ENCODE measurements at places on chromosomes 16 and 17. TPM values are rescaled to one million over a fixed set of nuclear protein-coding genes. Genes with fewer than 3 reads are reported as not detected.

NOXO1 gene
- not detected for total RNA-seq

ITGAL gene
- not detected for total RNA-seq

DDX19B gene
- 36.3 TPM for total RNA-seq

BLTP2 gene
- total RNA-seq, result 156 TPM

LPCAT2 gene
- 19.6 TPM for total RNA-seq

COX6A2 gene
- total RNA-seq, result not detected

SLC12A3 gene
- not detected for total RNA-seq

ADGRG3 gene
- not detected for total RNA-seq

NACA2 gene
- 0.13 TPM for total RNA-seq

CDH11 gene
- 468 TPM for total RNA-seq

VEZF1 gene
- total RNA-seq, result 78.3 TPM

BICDL2 gene
- not detected for total RNA-seq

USP22 gene
- total RNA-seq, result 226 TPM

KCNH6 gene
- not detected for total RNA-seq

KRTAP4-9 gene
- not detected for total RNA-seq

PRRT2 gene
- total RNA-seq, result 2.4 TPM

PTX4 gene
- total RNA-seq, result not detected

TSPAN10 gene
- total RNA-seq, result 4.3 TPM

CDRT15L2 gene
- total RNA-seq, result not detected

SYT17 gene
- total RNA-seq, result 0.13 TPM

CA5A gene
- total RNA-seq, result not detected

DHX38 gene
- total RNA-seq, result 37.1 TPM

ENPP7 gene
- total RNA-seq, result not detected

LRRC59 gene
- 158 TPM for total RNA-seq

KRTAP9-4 gene
- not detected for total RNA-seq

TMIGD1 gene
- not detected for total RNA-seq

SYCE1L gene
- not detected for total RNA-seq

PMP22 gene
- total RNA-seq, result 189 TPM

GP1BA gene
- not detected for total RNA-seq
